ENCODE measurements at places on chromosomes 13 and 19.

DNA sequence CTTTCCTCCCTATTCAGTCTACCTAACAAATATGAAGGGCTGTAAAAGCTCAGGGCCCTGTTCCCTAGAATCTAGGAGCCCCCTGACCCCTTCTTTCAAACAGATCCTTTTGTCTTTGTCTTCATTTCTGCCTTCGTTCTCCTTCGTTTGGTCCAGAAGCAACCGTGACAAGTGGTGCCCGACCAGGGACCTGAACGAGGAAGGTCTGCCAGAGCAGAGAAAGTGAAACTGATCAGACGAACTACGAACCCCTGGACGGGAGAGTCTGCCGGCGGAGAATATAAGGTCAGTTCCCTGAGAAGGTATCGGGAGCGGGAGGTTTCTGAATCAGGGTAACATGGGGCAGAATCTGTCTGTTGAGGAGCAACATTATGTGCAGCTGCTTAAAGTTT is 751 bp downstream of the ERVK3-1 start:
- no peaks in the 10 kb centered on the region for H3K36me3 ChIP-seq
- H3K4me1 ChIP-seq, result peaks cover 6% of the 10 kb centered on the region
- no peak overlapping the region for H3K27ac ChIP-seq
- peak overlapping the region; percentile 76 for H3K4me3 ChIP-seq
- H3K27me3 ChIP-seq, result no peaks in the 10 kb centered on the region
- DNase-seq, result no peak

DNA sequence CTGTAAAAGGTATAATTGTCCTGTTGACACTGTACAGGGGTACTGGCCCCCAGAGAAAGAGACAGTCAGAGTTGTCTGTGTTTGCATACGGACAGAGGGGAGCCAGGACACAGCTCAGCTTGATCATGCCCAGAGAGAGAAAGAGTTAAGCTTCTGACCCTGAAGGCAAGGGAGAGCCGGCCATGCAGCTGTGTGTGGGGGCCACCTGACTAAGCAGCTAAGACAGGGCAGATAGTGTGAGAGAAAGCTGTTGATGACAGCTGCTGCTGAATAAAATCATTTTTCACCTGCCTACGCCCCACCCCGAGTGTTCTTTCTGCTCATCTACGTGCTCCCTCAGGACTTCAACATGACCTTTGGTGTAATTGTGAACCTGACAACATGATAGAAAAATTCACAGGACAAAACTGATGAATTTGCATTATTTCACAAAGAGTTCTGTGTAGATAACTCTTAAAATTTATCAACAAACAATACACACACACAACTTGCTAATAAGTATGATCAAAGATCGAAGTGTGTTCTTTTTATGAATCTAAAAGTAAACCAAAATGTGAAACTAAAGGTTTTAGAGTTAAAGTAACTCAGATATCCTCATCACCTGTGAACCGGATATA is 1294.3 kb upstream of the ATXN8OS start:
- no peak for DNase-seq
- H3K27me3 ChIP-seq, result no peaks in the 10 kb centered on the region
- no peaks in the 10 kb centered on the region for H3K36me3 ChIP-seq
- H3K27ac ChIP-seq, result no peak overlapping the region
- H3K4me1 ChIP-seq, result no peaks in the 10 kb centered on the region
- no peak overlapping the region for H3K4me3 ChIP-seq

- no peaks in the 10 kb centered on the region for H3K4me1 ChIP-seq
- no peak overlapping the region for H3K27ac ChIP-seq
- no peaks in the 10 kb centered on the region for H3K36me3 ChIP-seq
- H3K27me3 ChIP-seq, result no peaks in the 10 kb centered on the region
- no peak overlapping the region for H3K4me3 ChIP-seq
- DNase-seq, result no peak
These were observed 57.0 kb upstream of the IPO5 start for GRCh38 chr13:97896446-97896845.

GRCh38 chr19:40625406-40626120 is 24.4 kb downstream of the LTBP4 start:
- no peak overlapping the region for H3K27ac ChIP-seq
- peaks cover 11% of the 10 kb centered on the region for H3K36me3 ChIP-seq
- no peaks in the 10 kb centered on the region for H3K27me3 ChIP-seq
- H3K4me3 ChIP-seq, result no peak overlapping the region

DNA sequence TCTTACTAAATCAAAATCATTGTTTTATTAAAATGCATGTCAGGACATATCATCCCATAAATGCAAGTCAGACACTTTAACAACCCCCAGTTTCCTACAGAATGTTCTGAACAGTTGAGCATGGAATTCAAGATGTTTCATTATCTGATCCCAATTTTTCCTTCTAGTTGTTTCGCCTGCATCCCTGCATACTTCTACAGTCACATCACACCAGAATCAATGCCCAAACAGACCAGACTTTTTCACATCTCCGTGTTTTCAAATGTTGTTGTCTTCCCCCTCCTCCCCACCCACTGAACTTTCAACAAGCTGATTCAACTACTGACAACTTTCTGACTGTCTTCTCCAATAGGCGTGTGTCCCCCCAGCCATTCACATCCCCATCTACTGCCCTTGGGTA is 48.6 kb downstream of the LHFPL6 start:
- peaks cover 2% of the 10 kb centered on the region for H3K4me1 ChIP-seq
- H3K27ac ChIP-seq, result no peak overlapping the region
- DNase-seq, result no peak
- no peaks in the 10 kb centered on the region for H3K27me3 ChIP-seq
- H3K4me3 ChIP-seq, result no peak overlapping the region

DNA sequence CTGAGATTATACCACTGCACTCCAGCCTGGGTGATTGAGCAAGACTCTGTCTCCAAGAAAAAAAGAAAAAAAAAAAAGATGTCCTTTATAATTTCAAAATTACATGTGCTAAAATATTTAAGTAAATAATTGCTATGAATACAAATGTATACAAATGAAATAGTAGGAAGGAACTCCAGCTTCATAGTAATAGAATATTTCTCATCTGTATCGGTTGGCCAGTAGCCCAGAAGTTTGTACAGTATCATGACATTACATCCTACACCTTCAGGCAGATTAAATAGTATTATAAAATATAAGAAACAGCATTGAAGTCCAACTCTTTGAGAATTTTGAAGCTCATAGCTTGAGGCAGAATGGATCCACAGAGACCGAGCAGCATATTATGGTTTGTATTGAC is 36.5 kb upstream of the CLDN10 start:
- H3K27ac ChIP-seq, result no peak overlapping the region
- no peak for DNase-seq
- no peak overlapping the region for H3K4me3 ChIP-seq
- H3K27me3 ChIP-seq, result no peaks in the 10 kb centered on the region

- H3K4me1 ChIP-seq, result no peaks in the 10 kb centered on the region
- no peak for DNase-seq
- no peak overlapping the region for H3K27ac ChIP-seq
- H3K27me3 ChIP-seq, result no peaks in the 10 kb centered on the region
- no peak overlapping the region for H3K4me3 ChIP-seq
These were observed 99.2 kb downstream of the RFC3 start for GRCh38 chr13:33917190-33917589.

- peak overlapping the region; percentile 41 for H3K27ac ChIP-seq
- H3K4me3 ChIP-seq, result no peak overlapping the region
- H3K27me3 ChIP-seq, result no peaks in the 10 kb centered on the region
- H3K4me1 ChIP-seq, result peaks cover 5% of the 10 kb centered on the region
- no peak for DNase-seq
These were observed 154.3 kb downstream of the LMO7 start for GRCh38 chr13:75790198-75790970.

DNA sequence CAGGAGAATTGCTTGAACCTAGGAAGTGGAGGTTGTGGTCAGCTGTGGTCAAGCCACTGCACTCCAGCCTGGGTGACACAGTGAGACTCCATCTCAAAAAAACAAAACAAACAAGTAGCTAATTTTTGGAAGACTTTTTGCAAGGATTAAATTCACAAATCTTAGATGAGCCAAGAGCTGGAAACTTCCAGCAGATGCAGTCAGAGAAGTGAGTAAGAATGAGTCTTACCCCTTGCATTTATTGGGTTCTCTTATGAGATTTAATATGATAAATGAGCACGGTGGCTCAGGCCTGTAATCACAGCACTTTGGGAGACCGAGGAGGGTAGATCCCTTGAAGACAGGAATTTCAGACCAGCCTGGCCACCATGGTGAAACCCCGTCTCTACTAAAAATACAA is 44.9 kb upstream of the NBEA start:
- DNase-seq, result no peak
- no peaks in the 10 kb centered on the region for H3K27me3 ChIP-seq
- no peaks in the 10 kb centered on the region for H3K36me3 ChIP-seq
- no peak overlapping the region for H3K27ac ChIP-seq

- DNase-seq, result no peak
- no peaks in the 10 kb centered on the region for H3K36me3 ChIP-seq
- H3K27me3 ChIP-seq, result no peaks in the 10 kb centered on the region
- H3K4me1 ChIP-seq, result no peaks in the 10 kb centered on the region
- no peak overlapping the region for H3K4me3 ChIP-seq
- no peak overlapping the region for H3K27ac ChIP-seq
These were observed 802 bp upstream of the FREM2 start for GRCh38 chr13:38685974-38686576.

DNA sequence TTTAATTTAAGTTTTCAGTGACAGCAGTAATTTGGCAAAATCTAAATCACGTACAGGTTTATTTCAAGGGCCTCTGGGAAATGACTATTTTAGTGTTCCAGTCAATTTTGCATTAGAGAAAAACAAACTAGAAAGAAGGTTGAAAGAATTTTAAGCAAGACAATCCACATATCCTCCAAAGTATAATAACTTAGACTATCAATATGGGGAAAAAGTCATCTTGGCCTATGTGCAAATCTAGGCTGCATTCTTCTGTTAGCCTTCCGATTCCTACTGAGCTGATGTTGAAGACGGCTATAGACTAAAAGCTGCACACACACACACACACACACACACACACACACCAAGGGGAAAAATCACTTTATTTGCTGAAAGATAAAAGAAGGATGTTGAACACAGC is 81.3 kb downstream of the SLITRK6 start:
- no peak for DNase-seq
- H3K36me3 ChIP-seq, result no peaks in the 10 kb centered on the region
- H3K27ac ChIP-seq, result no peak overlapping the region
- H3K4me1 ChIP-seq, result no peaks in the 10 kb centered on the region

DNA sequence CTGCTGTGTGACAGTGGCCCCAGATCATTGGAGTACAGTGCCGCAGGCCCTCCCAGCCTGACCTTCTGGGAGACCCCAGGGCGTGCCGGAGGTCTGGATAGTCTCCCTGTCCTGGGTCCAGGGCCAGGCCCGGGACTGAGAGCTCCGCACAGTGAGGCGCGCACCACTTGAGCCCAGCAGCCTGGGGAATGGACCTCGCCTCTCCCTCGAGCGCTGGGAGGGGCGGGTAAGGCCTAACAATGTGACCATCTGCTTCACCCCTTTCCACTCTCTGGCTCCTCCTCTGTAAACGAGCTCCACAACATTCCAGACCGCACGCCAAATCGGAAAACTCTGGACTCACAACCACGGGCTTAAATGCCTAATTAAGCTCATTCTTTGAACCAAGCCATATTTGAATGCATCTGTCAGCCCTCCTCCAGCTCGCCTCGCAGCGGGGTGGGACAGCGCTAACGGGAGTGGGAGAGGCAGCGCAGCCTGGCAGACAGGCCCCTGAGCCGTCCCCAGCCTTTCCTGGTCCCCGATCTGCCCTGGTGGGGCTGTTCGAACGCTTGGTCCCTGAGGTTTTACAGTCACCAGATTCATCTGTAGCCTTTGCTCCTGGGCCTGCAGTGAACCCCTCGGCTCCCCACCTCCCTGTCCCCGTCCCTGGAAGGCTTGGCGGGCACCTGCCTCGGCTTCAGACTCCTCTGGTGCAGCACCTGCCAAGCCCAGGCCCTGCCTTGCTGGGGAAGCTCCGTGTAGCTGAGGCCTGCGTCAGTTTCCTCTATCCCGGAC is 120.7 kb upstream of the VSTM2B start:
- H3K27ac ChIP-seq, result no peak overlapping the region
- DNase-seq, result no peak
- H3K4me3 ChIP-seq, result no peak overlapping the region
- no peaks in the 10 kb centered on the region for H3K36me3 ChIP-seq
- H3K4me1 ChIP-seq, result no peaks in the 10 kb centered on the region

GRCh38 chr13:98483601-98484288 is 93.2 kb downstream of the STK24 start:
- H3K4me1 ChIP-seq, result peaks cover 3% of the 10 kb centered on the region
- H3K27me3 ChIP-seq, result no peaks in the 10 kb centered on the region
- H3K36me3 ChIP-seq, result no peaks in the 10 kb centered on the region

GRCh38 chr13:111488486-111489132 is 168.2 kb downstream of the TEX29 start:
- no peak overlapping the region for H3K27ac ChIP-seq
- H3K36me3 ChIP-seq, result no peaks in the 10 kb centered on the region
- no peaks in the 10 kb centered on the region for H3K27me3 ChIP-seq
- no peaks in the 10 kb centered on the region for H3K4me1 ChIP-seq

DNA sequence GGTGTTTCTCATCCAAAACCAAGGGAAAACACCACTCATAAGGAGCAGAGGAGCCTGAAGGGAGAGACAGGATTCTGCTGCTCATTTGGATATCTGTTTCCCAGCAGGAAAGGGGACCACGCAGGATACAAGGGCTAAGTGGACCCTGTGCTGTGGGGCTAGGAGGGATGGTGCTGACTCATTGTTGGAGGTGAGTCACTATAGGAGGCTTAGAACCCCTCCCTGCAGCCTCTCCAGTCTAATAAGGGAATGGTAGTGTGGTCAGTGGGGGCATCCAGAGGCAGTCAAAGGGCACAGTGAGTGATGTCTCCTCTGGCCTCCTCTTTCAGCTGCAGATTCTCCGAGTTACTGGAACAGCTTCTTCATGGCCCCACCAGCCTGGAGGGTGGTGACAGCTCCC is 442.3 kb downstream of the TUBA3C start:
- H3K27me3 ChIP-seq, result no peaks in the 10 kb centered on the region
- H3K27ac ChIP-seq, result no peak overlapping the region
- DNase-seq, result no peak

DNA sequence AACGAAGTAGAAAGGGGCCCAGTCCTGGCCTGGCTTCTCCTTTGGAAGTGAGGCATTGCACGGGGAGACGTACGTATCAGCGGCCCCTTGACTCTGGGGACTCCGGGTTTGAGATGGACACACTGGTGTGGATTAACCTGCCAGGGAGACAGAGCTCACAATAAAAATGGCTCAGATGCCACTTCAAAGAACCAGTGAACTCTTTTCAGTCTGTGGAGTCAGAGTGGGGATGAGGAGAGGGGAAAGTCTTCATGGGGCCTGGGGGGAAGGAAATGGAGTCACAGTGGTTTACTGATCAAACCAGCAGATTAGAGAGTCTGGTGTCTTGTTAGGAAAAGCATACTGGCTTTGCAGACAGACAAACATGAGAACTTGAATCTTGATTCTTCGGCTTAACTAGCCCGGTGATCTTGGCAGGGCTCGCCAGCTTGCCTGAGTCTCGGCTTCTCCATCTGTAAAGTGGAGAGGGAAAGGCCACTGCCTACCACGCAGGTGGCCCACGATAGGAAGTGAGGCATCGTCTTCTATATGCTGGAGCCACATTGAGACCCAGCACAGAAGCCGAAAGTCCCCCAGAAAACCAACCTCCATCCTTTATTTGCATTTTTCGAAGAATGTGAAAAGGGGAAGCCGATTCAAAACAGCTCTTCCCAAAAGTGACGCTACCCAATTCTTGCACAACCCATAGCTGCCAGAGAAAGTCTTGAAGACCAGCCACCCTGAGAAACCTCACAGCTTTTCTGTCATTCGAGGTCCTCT is at the start of gene FFAR1:
Gene FFAR1, plus strand, starts transcription at position 732 of the 759 bp plus-strand sequence. CDS start 3,650 bp downstream, outside the sequence.
- no peak within 1 kb of the TSS for H3K27ac ChIP-seq
- DNase-seq, result peak; percentile 61
- no peaks in the 10 kb centered on the region for H3K36me3 ChIP-seq
- H3K4me3 ChIP-seq, result no peak within 1 kb of the TSS

- H3K4me3 ChIP-seq, result no peak overlapping the region
- peak overlapping the region; percentile 76 for H3K27ac ChIP-seq
- peak; percentile 92 for DNase-seq
These were observed 35.8 kb upstream of the MEDAG start for GRCh38 chr13:30870049-30870884.
